ENCODE measurements at places on chromosomes 12 and 14.

- DNase-seq: peak; percentile 12
Observed at GRCh38 chr14:101781240-101782061, 19.9 kb downstream of the PPP2R5C start.

DNA sequence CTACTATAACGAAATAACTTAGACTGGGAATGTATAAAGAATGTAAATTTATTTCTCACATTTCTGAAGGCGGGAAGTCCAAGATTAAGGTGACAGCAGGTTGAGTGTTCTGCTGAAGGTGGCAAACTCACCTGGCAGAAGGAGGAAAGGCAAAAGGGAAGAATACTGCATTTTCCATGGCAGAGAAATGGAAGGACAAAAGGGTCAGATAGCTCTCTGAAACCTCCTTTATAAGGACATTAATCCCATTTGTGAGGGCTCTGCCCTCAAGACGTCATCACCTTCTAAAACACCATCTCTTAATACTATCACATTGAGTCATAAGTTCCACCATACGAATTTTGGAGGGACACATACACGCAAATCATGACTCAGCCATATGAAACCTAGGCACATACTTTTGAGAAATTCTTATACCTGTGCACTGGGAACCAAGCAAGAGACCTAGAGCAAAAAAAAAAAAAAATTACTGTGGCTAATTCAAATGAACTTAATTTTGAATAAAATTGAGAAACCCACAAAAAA, 1669.3 kb upstream of the FLRT2 start:
- peak; percentile 29 for DNase-seq

DNA sequence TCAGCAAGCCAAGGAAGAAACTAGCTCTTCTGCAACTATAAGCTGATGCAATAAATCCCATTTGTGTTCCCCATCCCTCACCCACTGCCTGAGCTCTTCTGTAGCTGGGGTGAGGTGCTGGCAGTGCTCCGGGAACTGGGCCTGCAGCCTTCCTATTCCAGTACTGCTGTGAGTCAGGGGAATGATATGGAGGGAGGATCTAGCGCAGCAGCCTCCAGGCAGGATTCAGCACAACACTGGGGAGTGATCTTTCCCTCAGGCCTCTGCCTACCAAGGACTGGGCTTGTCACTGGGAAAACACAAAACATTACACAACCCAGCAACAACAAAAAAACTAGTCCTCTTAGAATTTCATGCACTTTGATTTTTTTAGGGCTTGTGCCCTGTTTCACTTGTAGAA, 58.7 kb downstream of the ST8SIA1 start:
- peak; percentile 100 for DNase-seq

DNA sequence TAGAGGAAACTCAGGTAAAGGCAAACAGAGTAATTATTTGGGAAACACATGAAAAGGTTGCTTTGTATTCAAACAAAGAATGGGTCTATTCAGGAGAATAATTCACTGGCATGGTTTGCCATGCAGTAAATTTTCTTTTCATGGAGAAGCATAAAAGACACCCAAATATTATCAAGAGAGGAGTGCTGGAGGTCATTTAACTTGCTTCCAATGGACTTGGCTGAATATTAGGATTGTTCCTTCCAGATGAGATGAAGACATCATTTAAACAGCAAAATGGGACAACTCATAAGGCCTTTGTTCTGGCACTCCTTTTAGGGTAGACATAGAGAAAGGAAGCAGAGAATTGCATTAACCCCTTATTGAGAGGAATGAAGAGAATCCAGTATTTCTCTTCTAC, 38.7 kb downstream of the WIF1 start:
- no peak for DNase-seq

DNA sequence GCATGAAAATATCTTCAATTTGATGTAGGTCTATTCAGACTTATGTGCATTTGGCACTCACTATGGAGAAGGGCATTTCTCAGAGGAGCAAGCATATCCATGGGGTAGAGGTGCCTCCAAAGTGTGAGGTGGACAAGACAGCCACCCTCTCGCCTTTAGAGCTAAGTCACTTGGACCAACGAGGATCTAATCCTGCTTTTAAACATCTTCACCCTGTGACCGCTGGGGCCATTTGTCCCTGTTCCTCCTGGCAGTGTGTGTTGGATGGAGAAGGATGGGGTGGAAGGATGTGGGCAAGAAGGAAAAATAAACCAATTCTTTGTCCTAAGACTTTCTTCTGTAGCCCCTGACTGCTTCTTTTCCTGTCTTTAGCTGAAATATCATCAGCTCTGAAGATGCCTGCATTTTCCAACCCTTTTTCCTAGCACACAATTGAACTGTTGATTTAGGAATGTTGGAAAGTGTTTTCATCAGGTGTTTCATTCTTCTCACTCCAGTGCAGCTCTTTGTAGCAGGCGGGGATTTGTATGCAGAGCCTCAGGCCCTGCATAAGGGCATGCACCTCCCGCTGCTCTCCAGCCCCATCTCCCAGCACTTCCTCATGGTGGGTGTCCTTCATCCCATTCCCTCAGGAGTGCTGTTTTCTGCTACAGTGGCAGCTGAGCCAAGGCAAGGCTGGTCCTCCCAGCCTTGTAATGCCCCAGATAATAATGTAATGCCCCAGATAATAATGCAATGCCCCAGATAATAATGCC, 5.3 kb downstream of the FGF6 start:
- DNase-seq: no peak

All from fibroblast of skin of abdomen (primary cell).